Esophagus (tissue), 2 donors: ENCODE measurements at places on chromosomes 2 and 18. TPM values are rescaled to one million over a fixed set of nuclear protein-coding genes. Genes with fewer than 3 reads are reported as not detected.

The PROM2 gene
- 56.0 TPM for polyA plus RNA-seq

The POTEJ gene
- polyA plus RNA-seq, result not detected

The ABCB11 gene
- polyA plus RNA-seq, result 0.01 TPM

The DQX1 gene
- polyA plus RNA-seq, result 3.4 TPM

The SPP2 gene
- polyA plus RNA-seq, result not detected

The MAPK4 gene
- polyA plus RNA-seq, result 0.65 TPM

The CAPN10 gene
- 28.4 TPM for polyA plus RNA-seq

The GPR17 gene
- polyA plus RNA-seq, result 0.26 TPM

The IL36RN gene
- polyA plus RNA-seq, result 25.9 TPM

The OTOF gene
- 0.20 TPM for polyA plus RNA-seq

The ANO7 gene
- 0.21 TPM for polyA plus RNA-seq

The CRIM1 gene
- polyA plus RNA-seq, result 5.9 TPM

The NR4A2 gene
- 1.6 TPM for polyA plus RNA-seq

The EML6 gene
- polyA plus RNA-seq, result 1.3 TPM

The DSG3 gene
- 305 TPM for polyA plus RNA-seq

The OTOS gene
- not detected for polyA plus RNA-seq

The IL37 gene
- 0.06 TPM for polyA plus RNA-seq

The FNDC4 gene
- polyA plus RNA-seq, result 34.0 TPM

The REG1B gene
- polyA plus RNA-seq, result 0.34 TPM

The ALPG gene
- not detected for polyA plus RNA-seq

The VAMP8 gene
- 337 TPM for polyA plus RNA-seq

The TMEM178A gene
- polyA plus RNA-seq, result 1.1 TPM

The SERPINB3 gene
- 870 TPM for polyA plus RNA-seq

The TMEM163 gene
- polyA plus RNA-seq, result 0.11 TPM

The TUBA3E gene
- not detected for polyA plus RNA-seq

The FN1 gene
- 154 TPM for polyA plus RNA-seq

The MITD1 gene
- 40.0 TPM for polyA plus RNA-seq

The AUP1 gene
- 186 TPM for polyA plus RNA-seq

The RAB17 gene
- 7.0 TPM for polyA plus RNA-seq

The ACVR1 gene
- polyA plus RNA-seq, result 1.8 TPM

The CFC1 gene
- not detected for polyA plus RNA-seq

The ANKRD30BL gene
- polyA plus RNA-seq, result not detected

The PDE1A gene
- polyA plus RNA-seq, result 0.96 TPM

The BCL2 gene
- 1.9 TPM for polyA plus RNA-seq

The DNAJC5G gene
- 0.14 TPM for polyA plus RNA-seq

The MC5R gene
- 0.20 TPM for polyA plus RNA-seq
